Femur (tissue), 1 donor: ENCODE measurements at places on chromosomes 11 and 22.

GRCh38 chr11:73194593-73194992 is 23.5 kb upstream of the P2RY2 start:
- no peak for DNase-seq

DNA sequence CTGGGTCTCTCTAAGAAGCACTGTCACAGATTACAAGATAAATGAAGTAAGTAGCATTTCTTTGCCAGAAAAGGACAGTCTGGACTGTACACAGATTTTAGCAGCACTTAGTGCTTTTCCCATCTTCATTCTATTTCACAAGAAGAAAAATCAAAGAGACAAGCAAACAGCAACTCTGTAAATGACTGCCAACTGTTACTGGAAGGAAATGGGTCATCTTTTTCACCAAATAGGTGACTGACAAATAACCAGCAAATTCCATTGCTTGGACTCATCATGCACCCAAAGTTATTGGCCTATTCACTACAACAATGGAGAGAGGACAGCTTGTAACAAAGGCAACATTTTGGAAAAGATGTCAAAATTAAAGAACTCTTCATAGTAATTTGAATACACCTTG is 28.9 kb upstream of the CARD18 start:
- no peak for DNase-seq

DNA sequence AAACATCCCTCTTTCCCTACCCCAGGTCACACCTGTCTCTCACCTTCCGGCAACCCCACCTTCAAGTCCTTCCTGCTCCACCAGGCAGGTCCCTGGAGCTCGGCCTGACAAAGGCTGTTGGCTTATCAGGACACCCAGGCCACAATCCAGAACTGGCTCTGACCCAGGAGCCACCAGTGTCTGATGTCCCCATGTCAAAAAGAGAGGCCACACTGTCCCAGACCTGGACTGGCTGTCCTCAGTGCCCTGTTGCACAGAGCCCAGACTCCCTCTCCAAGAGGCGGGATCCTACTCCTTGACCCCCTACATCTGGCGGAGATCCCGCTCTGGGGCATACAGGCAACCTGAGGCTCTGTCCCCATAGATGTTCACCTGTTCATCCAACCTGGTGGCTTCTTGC is 116.0 kb downstream of the MN1 start:
- no peak for DNase-seq

GRCh38 chr11:133997554-133997953 is 40.8 kb upstream of the IGSF9B start:
- no peak for DNase-seq

DNA sequence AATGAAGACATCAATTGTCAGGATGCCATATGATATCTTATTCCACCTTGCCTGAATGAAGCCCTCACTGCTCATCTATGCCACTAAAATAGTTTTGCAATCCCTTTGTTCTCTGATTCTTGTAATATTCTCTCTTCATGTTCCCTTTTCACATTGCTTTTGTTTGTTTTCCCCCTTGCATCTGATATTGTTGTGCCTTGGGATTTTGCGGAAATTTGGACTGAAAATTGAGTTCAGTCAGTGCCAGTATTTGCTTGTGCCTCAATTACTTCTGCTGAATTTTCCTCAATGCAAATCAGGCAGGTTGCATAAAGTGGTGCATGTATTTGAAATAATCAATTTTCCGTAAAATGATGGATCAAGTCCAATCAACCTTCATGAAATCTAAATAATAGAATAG is 98.3 kb downstream of the PAX6 start:
- no peak for DNase-seq

DNA sequence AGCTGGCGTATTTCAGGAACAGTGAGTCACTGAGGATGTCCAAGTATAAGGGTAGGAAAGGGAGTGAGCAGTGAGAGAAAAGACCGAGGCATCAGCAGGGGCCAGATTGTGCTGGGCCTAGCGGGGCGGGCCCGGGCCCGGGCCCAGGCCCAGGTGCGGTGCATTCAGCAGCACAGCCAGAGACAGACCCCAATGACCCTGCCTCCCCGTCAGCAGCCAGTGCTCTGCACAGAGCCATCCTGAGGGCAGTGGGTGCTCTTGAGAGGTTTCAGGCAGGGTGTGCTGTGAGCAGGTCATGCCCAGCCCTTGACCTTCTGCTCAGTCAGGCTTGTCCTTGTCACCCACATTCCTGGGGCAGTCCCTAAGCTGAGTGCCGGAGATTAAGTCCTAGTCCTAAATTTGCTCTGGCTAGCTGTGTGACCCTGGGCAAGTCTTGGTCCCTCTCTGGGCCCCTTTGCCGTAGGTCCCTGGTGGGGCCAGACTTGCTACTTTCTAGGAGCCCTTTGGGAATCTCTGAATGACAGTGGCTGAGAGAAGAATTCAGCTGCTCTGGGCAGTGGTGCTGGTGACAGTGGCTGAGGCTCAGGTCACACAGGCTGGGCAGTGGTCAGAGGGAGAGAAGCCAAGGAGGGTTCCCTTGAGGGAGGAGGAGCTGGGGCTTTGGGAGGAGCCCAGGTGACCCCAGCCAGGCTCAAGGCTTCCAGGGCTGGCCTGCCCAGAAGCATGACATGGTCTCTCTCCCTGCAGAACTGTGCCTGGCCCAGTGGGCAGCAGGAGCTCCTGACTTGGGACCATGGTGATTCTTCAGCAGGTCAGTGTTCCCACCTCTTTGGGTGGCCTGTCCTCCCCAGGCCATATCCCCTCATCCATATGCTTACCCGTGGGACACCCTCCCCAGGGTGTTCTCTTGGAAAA is 2.1 kb downstream of the MYO7A start:
- DNase-seq = no peak

GRCh38 chr11:126838779-126839178 is 161.8 kb downstream of the KIRREL3 start:
- DNase-seq = no peak

- peak; percentile 37 for DNase-seq
Observed at GRCh38 chr22:50182176-50183081, 3.3 kb upstream of the TRABD start.

- no peak for DNase-seq
Observed at GRCh38 chr11:76169473-76169896, 36.8 kb downstream of the WNT11 start.

DNA sequence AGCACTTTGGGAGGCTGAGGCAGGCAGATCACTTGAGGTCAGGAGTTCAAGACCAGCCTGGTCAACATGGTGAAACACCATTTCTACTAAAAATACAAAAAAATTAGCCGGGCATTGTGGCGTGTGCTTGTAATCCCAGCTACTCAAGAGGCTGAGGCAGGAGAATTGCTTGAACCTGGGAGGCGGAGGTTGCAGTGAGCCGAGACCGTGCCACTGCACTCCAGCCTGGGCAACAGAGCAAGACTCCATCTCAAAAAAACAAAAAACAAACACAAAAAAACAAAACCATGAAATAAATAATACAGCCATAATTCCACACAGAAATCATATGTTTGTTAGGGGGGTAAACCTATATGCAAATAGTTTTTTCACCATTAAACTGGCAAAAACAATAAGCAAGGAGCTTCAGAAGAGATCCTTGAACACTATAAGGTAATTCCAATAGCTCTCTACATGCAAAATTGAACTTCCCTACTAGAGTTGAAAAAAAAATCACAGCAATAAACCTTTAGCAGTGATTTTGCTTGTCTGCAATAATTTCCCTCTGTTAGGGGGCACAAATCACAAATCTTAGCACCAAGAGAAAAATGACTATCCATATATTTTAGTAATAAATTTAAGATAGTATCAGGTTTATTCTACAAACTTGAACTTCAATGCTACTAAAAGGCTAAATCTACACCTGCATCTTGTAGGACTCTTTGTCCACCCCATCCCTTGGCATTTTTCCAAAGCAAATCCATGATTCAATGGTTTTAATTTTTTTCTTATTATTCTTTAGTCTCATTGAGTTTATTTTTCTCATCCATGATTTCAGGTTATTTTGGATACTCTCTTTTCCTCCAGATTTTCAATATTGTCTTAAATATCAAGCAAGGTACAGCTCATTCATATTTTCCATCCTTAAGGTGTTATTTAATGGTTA is 3.9 kb downstream of the CSTF3 start:
- no peak for DNase-seq

GRCh38 chr11:122141725-122142124 is 25.7 kb upstream of the BLID start:
- DNase-seq = no peak

DNA sequence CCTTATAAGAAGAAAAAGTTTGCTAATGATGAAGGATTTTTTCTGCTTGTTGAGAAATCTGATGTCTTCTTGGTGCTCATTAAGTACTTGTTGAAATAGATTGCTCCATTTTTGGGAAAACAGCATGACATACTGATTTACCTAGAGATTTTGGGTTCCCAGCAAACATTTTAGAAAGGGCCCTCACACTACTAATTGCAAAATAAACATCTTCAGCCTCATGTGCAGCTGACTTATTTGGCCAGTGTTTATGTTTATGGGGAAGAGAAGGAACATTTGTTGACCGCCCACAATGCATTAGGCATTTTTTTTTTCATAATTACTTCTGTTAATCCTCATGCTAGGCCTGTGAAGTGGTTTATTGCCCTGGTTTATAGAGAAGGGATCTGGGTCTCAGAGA is 40.1 kb downstream of the LDLRAD3 start:
- DNase-seq = no peak

DNA sequence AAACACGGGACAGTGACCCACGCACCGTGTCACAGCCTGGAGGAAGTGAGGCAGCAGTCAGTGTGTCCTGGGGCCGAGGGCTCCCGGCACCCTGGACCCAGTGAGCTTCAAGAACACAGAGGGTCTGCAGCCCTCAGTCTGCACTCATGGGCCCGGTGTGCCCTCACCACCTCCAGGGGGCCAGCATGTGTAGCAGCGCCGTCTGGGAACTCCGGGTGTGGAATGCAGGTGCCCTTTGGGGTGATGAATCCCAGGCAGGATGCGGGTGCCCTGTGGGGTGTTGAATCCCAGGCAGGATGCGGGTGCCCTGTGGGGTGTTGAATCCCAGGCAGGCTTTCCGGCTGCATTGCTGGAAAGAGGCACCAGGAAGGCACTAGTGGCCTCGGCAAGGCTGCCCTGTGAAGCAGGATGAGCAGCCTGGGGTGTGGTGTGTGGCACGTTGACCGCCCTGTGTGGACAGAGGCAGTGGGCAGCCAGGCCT is 1399.9 kb downstream of the BRD1 start:
- DNase-seq = no peak

DNA sequence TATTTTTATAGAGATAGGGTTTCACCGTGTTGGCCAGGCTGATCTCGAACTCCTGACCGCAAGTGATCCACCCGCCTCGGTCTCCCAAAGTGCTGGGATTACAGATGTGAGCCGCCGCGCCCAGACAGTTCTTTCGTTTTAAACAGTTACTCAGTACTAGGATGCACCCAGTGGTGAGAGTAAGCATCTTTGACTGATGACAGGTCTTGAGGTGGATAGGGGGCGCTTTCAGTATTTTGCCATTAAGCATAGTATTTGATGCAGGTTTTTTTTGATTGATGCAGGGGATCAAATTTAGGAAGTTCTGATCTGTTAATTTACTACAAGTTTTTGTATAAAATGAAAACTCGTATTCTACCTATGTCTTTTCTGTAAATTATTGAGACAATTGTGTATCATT is 13.2 kb upstream of the TRIM34 start:
- no peak for DNase-seq

- no peak for DNase-seq
Observed at GRCh38 chr11:118621784-118622375, 14.5 kb downstream of the PHLDB1 start.

GRCh38 chr11:71223081-71223405 is 29.3 kb downstream of the SHANK2 start:
- peak; percentile 4 for DNase-seq
